ENCODE measurements at places on chromosomes 13 and 19.

GRCh38 chr13:76980075-76980718 lies 11.7 kb upstream of the CLN5 start:
- peak; percentile 71 for DNase-seq

GRCh38 chr19:31947436-31948115 lies 397.8 kb upstream of the ZNF507 start:
- no peak for DNase-seq

- DNase-seq: no peak
Measured at GRCh38 chr19:1363599-1363998, 20.1 kb upstream of the NDUFS7 start.

- no peak for DNase-seq
Measured at GRCh38 chr19:16384688-16385087, 60.1 kb downstream of the KLF2 start.

GRCh38 chr13:70457474-70457873 lies 349.2 kb upstream of the KLHL1 start:
- DNase-seq: no peak

- DNase-seq: no peak
Measured at GRCh38 chr13:95533545-95534160, 18.9 kb upstream of the CLDN10 start.

DNA sequence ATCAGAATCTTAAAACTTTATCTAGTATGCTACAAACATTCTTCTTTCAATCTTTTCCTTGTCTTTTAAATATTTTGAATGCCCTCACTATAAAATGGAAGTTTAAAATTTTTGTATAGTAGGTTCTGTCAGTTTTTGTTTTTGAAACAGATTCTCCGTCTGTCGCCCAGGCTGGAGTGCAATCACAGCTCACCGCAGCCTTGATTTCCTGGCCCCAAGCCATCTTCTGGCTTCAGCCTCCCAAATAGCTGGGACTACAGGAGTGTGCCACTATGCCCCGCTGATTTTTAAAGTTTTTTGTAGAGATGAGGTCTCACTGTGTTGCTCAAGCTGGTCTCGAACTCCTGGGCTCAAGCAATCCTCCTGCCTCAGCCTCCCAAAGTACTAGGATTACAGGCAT lies 20.7 kb downstream of the PHF11 start:
- peak; percentile 51 for DNase-seq

DNA sequence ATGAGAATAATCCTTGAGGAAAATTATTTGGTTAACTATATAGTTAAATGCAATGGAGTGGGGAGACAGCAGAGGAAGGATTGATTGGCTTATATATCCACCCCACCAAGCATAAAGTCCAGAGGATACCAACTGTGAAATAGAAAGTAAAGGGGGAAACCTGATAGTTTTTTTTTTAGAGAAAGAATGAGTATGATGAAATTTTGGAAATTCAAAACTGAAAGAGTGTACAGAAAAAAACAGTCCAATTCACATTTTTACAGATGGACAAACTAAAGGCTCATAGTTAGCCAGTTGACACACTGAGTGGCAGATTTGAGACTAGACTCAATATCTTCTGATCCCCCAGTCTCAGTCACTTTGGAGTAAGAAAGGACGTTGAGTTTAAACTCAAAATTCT lies 51.1 kb downstream of the FNDC3A start:
- DNase-seq: no peak

DNA sequence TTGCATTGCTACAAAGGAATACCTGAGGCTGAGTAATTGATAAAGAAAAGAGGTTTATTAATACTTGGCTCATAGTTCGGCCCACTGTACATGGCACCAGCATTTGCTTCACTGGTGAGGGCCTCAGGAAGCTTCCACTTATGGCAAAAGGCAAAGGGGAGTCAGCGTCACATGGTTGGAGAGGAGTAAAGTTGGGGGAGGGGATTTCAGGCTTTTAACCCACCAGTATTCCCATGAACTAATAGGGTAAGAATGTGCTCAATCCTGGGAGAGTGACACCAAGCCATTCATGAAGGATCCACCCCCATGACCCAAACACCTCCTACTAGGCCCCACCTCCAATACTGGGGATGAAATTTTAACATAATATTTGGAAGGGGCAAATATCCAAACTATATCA lies 82.5 kb upstream of the MYCBP2 start:
- no peak for DNase-seq

DNA sequence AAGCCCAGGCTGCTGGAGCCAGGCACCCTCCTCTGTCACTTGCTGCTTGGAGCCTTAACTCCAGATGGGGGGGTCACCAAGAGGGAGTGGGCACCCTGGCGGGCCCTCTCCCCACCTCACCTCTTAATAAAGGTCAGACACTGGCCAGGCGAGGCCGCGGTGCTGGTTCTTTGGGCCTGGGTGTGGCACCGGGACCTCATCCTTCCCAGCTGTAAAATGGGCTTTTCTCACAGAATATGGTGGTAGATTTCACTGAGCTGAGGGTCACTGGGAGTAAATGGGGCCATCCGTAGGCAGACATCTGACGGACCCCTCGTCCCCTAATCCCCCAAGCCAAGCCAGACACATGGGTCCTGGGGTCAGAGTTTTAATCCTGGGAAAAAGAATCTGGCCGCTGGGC lies 14.9 kb downstream of the STAP2 start:
- no peak for DNase-seq

DNA sequence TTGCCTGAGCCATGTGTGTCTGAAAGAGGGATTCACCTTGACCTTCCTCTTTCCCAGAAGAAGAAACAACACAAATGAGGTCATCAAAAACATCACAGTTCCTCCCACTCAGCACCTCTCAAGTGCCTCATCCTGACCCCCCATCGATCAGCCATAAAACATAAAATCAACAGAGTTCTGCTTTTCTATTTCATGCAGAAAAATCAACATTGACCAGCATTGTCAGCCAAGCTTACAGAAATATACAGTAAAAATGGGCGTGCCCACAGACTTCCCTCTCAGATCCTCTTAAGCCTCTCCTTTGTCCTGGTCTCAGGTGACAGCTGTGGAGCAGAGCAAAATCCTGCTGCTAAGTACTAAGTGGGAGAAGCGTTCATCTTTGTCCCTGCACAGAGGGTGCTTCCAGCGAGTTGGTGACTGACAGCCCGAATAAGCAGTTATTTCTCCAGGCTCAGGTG lies 213.3 kb downstream of the OLFM4 start:
- DNase-seq: no peak

- DNase-seq: peak; percentile 99
Measured at GRCh38 chr19:40716482-40717324, at the start of the genes COQ8B and ITPKC. TSS of gene COQ8B (minus strand) at chr19:40716886. CDS start at chr19:40714632, 2,254 bp downstream. TSS of gene ITPKC (plus strand) at chr19:40717112. CDS start at chr19:40717136, 24 bp downstream.

GRCh38 chr19:50968716-50969412 lies 527 bp downstream of the KLK6 start:
- no peak for DNase-seq

DNA sequence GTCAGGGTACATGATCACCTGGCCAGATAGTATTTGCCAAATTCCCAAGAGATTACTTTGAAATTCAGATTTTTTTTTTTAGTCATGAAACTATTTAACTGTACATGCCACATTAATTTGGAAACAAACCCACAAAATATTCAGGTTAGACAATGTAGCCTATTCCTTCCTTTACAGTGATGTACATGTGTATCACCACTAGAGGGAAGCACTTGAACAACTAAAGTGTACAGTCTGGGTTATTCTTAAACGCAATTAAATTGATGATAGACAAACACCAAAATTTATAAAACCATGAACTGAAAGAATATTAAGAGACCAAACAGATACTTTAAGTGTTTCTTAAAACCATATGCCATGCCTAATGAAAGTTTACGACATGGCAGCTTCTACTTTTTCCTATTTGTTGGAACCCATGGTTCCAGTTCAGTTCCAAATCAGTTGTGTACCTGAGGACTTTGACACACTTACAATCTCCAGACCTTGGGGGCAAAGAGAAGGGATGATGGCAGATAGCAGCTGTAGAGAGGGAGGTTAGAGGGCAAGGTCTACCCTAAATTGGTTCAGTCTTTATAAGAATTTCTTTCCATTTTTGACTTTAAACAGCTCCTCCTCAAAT lies 52.8 kb downstream of the TNFSF13B start:
- DNase-seq: peak; percentile 40

GRCh38 chr13:80363890-80364503 lies 23.1 kb upstream of the SPRY2 start:
- DNase-seq: peak; percentile 65

DNA sequence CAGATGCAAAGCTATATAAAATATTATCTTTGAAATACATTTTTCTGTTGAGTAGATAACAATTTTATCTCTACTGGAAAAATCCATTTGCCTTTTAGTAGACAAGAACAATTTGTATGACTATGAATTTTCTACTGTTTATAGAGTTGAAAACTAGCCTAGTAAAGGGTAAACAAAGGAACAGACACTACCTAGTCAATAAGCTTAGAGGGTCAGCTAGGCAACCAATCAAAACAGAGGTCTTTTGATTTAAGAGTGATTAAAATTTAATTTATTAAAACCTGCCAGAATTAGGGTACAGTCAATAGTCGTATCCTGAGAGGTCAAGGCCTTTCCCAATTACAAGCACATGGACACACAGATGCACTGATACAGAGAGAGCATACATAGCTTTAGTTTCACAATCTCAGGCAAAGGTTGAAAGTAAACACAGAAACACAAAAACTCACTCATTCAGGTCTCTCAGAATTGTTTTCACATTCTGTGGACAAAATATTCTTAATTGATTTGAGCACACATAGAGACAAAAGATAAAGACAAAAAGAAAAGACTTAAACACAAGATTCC lies 24.5 kb upstream of the GPC6 start:
- no peak for DNase-seq

- no peak for DNase-seq
Measured at GRCh38 chr19:43735957-43736356, 18.8 kb downstream of the SMG9 start.

DNA sequence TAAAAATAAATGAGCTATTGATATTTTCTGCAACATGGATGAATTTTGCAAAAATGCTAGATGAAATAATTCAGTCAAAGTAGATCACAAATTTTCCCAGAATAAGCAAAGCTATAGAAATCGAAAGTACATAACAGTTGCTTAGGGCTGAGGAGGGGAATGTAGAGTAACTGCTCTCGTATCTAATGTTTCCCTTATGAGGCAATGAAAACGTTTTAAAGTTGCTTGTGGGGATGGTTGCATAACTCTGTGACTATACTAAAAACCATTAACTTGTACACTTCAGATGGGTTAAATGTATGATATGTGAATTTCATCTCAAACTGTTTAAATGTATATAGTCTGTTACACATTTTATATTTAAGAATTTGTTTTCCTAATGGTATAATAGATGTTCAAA lies 231.7 kb downstream of the GGACT start:
- DNase-seq: no peak

GRCh38 chr13:53069800-53070199 lies 41.2 kb downstream of the OLFM4 start:
- no peak for DNase-seq

DNA sequence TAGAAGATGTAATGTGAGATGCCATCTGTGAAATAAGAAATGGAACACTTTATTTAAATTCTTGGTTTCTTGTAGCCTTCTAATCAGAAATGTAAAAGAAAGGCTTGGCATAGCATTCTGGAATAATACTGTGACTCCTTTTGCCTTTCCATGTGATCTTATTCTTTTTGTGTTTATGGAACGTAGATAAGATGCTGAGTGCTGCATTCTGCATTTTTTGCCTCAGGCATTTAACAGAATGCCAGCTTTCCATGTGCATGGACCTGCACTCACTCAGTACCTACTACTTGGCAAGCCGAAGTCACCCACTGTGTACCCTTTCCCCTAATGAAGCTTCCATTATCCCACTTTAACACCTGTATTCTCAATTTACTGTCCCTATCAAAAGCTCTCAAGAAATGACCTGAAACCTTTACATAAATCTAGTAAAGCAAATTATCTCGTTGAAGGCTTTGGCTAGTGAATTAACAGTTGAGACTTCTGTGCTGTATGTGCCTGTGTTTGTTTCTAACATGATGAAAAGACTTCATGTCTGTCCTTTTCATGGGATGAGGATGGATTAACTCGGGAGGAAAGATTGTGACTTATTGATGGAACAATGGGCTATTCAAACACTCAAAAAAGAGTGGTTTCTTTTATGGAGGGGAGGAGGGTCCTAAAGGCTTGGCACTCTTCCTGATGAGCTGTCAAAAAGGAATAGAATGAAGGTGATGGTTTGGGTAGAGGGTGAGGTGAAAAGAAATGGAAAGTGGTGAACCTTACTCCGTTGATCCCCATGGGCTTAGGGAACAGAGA lies 44.7 kb upstream of the FRY start:
- no peak for DNase-seq

GRCh38 chr13:110921695-110922094 lies 6.8 kb upstream of the ANKRD10 start:
- no peak for DNase-seq

DNA sequence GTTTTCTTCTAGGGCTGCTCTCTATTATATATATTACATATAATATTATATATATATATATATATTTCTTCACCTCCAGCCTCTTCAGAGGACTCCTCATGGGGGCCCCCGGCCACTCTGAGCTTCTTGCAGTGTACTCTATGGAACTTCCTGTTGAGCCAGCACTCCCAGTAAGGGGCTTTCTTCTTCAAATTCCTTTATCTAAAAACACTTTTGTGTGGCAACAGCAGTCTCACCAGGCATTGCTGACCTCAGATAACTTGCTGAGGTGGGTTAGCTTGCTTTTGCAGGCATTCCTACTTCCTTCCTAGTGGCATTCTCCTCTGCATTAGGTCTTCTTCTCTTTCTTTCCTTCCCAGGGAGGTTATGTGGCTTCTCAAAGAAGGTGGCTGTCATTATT lies 381.5 kb downstream of the MYO16 start:
- DNase-seq: no peak

GRCh38 chr13:93284064-93284463 lies 57.5 kb downstream of the GPC6 start:
- DNase-seq: no peak

GRCh38 chr19:33214596-33214995 lies 11.1 kb downstream of the SLC7A10 start:
- peak; percentile 41 for DNase-seq

- DNase-seq: no peak
Measured at GRCh38 chr19:39196860-39197562, at the start of gene NCCRP1. TSS of gene NCCRP1 (plus strand) at chr19:39196964. CDS start at chr19:39196983, 19 bp downstream.

DNA sequence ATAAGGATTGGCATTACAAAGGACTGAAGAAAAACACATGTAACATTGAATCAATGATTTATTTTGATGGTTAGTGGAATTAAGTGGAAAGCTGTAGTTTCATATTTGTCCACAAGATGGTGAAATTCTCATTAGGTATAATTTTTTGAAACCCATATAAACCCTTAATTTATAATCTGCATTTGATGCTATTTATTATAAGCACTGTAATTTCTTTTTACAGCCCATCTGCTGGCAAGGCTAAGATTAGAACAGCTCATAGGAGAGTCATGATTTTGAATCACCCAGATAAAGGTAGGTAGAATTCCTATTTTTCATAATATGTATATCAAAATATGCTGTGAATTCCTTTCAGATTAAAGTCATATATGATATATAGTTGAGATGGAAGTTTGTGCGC lies 62.2 kb downstream of the DNAJC15 start:
- peak; percentile 27 for DNase-seq

Measured in cerebellar cortex (tissue), 1 donor.